ENCODE measurements at places on chromosomes 16 and 17.

DNA sequence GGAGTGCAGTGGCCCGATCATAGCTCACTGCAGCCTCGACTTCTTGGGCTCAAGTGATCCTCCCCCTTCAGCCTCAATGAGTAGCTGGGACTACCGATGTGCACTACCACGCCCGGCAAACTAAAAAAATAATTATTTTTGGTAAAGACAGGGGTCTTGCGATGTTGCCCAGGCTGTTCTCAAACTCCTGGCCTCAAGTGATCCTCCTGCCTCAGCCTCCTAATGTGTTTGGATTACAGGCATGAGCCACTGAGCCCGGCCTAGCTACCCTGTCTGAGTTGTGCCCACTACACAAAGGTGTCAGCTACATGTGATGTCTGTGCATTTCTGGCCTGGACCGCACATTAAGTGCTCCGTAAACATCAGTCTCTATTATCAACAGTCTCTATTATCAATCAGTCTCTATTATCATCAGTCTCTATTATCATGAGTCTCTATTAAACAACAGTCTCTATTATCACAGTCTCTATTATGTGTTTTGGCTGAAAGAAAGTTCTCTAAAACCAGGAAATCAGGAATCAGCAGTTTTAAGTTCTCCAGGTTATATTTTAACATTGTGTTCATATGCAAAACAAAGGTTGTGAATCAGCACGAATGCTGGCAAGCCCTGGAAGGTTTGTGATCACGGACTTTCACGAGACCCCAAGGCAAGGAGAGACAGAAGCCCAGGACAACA lies 721 bp upstream of the WWOX start:
- no peak for DNase-seq

DNA sequence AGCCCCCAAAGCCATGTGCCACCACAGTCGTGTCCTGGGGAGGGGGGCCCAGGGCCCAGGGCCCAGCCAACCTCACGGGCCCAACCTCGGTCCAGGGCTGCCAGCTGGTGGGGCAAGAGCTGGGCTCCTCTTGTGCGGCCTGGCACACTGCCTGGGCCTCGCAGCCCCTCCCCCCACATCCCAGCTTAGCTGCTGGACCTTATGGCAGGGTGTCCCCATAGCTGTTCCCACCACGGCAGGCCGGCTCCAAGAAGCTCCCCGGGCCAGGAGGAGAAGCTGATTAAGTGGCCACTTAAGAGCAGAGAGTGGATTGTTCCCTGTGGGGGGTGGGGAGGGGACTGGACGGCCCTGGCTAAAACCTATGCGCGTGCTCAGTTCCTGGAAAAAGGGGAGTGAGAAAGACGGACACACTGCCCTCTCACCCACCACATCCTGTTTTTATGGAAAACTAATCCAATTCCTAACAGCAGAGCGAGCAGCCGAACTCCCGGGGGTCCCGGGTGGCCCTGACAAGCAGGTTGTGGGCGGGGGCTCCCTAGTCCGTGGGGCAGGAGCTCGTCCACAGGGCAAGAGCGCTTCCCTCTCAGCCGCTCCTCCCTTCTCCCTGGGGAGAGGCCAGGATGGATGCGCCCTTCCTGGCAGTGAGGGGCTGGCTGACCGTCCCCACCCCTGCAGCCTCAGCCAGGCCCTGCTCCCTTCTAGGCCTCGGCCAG lies 16.8 kb downstream of the PIEZO1 start:
- DNase-seq = no peak

DNA sequence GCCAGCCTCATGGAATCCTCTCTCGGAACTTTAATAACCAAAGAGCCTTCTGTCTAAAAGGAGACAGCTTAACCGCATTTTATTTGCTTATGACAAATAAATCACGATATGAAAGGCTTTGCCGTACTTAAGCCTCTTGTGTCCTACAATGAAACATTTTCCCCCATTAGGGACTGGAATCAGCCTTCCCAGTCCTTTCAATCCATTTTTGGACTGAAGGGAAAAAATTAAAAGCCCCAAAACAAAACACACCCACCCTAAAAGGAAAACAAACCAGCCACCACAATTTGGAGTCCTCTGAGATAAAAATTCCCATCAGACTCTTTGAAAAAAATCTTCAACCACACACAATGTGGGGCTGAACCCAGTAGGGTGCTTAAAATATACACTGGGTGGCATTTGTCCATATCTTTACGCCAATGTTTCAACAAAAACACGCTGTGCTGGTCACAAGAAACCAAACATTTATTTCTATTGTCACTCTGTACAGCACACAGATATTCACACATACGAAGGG lies 3.0 kb downstream of the HOXB4 start:
- no peak for DNase-seq

DNA sequence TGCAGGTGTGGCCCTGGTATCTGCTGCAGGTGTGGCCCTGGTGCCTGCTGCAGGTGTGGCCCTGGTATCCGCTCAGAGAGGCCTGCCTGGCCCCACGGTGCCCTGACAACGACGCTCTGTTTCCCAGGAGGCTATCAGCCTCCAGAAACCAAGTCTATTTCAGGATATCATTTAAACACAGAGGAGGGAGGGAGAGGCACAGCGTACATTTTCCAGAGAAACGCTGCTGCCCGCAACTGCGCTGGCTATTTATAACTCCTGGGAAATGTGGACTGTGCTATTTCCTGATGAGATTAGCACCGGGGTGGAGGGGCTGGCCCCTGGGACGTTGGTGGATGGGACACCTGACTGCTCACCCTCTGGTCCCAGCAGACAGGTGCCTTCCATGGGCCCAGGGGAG lies 22.5 kb downstream of the TIMM22 start:
- no peak for DNase-seq

DNA sequence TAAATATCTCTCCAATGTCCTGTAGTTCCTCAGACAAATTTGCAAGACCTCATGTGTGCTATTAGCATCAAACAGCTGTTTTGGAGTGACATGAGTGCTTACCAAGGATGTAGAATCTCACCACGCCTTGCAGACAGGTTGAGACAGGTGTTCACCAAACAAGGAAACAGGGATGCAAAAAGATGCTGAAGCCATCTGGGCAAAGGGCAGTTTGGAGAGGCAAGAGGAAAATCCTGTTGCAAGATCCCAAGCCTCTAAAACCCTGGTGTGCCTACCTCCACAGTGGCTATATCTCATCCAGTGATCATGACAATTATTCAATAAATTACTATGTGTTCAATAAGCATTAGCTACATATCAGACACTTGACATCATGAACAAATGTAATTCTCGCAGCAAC lies 373.7 kb downstream of the SOX9 start:
- DNase-seq = no peak

GRCh38 chr16:27681681-27682080 lies 131.7 kb downstream of the KATNIP start:
- no peak for DNase-seq

GRCh38 chr17:489758-490329 lies 137.2 kb upstream of the RPH3AL start:
- peak; percentile 48 for DNase-seq

DNA sequence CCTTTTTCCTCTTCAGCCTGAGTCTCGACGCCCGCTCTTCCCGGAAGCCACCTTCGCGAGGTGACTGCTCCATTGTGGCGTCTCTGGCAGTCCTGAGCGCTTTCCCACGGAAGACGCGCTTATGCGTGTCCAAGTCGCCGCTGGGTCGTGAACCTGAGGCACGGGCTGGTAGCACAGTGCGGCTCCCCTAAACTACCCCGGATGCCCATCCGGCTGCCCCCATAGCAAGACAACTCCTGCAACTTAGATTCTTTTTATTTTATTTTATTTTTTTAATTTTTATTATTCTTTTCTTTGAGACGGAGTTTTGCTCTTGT lies 2.1 kb upstream of the ESRP2 start:
- no peak for DNase-seq

GRCh38 chr17:67879662-67880061 lies 54.4 kb downstream of the BPTF start:
- no peak for DNase-seq

GRCh38 chr17:65027305-65027704 lies 29.2 kb downstream of the GNA13 start:
- DNase-seq = peak; percentile 41

DNA sequence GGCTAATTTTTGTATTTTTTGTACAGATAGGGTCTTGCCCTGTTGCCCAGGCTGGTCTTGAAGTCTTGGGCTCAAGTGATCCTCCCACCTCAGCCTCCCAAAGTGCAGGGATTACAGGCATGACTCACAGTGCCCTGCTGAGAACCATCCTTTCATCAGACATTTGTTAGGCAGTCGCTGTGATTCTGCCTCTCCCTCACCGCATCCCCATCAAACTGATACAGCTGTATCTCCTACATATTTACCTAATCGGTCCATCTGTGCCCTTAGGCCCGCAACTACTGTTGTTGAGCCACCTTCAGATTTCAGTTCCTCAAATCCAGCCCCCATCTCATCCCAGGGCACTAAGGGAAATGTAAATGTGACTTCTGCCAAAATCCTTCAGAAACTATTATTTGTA lies 2.0 kb upstream of the SLC43A2 start:
- no peak for DNase-seq

GRCh38 chr16:56589141-56590039 lies at the start of gene MT3:
Gene MT3 (plus strand): TSS chr16:56589528. CDS start chr16:56589591, 63 bp downstream.
- peak; percentile 31 for DNase-seq

DNA sequence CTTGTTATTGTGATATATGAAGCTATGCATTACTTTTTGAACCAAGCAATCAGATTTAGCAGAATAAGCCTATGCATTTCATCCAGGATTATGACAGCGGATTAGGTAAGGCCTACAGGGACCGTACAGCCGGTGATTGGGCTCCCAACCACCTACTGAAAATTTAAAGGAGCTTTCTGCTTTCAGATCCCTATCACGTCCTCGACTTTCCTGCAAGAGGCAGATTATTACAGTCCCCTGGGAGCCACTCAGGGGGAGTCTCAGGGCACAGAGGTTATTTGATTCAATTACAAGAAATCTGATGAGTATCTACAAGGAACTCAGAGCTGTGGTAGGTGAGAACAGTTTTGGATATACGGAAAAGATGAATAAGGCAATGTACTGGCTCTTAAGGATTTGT lies 80.7 kb downstream of the HS3ST3B1 start:
- DNase-seq = no peak

- no peak for DNase-seq
Measured at GRCh38 chr17:16988749-16989229, 16.9 kb upstream of the TNFRSF13B start.

DNA sequence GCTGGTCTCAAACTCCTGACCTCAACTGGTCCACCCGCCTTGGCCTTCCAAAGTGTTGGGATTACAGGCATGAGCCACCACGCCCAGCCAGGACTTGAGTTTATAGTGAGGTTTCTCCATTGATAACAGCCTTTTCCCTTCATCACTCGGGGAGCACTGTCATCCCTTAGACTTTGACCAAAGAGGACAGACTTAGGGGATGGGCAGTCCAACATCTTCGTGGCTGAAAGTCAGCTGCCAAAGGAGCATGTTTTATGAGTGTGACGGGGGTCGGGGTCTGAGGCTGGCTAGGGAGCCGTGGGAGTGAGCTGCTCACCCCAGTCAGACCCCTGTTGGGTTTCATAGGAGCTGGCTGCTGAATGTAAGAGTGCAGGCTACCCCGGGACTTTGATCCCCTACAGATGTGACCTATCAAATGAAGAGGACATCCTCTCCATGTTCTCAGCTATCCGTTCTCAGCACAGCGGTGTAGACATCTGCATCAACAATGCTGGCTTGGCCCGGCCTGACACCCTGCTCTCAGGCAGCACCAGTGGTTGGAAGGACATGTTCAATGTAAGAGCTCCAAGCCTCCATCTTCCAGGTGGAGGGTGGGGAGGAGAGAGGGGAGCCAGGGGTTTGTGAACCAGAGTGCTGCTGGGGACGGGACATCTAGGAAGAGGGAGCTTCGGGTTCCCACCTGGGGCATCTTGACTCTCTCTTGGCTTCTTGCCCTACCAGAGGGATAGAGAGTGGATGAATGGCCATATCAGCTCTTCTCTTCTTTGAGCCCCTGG lies 3.1 kb downstream of the DHRS11 start:
- DNase-seq = no peak

DNA sequence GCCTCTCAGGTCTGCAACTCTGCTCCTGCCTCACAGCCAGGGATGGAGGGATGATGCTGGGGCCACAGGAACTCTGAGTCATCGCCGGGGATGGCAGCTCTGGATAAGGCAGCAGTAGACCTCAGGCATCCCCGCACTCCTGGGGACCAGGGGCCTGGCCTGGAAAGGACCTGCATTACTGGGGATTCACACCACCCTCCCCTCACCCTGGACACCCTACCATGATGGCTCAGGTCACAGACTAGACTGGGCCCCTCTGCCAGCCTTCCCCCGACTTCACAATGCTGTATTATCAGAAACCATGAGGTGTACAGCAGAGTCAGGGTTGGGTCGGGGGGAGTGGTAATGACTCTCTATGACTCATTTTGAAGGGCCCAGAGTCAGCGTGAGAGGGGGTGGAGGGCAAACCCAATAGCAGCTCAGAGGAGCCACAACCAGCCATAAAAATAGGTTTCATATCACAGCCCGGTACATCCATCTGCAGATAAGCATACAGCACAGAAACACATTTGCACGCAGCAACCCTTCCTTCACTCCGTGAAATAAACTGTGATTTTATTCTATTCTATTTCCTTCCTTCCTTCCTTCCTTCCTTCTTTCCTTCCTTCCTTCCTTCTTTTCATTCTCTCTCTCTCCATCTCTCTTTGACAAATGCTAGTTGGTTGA lies 28.8 kb downstream of the DYNLRB2 start:
- DNase-seq = peak; percentile 62

DNA sequence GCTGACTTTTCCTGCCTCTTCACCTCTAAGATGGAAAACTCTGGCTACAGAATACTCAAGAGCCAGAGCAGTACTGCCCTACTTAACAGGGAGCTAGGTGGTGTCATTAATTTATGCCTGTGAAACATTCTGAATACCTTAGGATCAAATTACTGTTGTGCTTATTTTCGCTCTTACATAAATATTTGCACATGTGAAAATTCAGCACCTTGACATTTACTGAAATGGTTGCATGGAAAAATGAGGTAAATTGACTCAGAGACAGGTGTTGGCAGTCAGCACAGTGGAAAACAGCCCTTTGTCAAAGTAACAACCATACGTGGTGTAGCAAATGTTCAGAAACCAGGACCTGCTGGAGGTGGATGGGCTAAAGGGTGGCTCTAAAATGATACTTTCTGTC lies 193.6 kb downstream of the CDH8 start:
- DNase-seq = no peak
